ENCODE measurements at places on chromosomes 3 and 15. TPM values are rescaled to one million over a fixed set of nuclear protein-coding genes. Genes with fewer than 3 reads are reported as not detected.

GRCh38 chr3:73401059-73401458 is 223.7 kb downstream of the PDZRN3 start:
- DNase-seq, result no peak

GRCh38 chr15:95763426-95763825 is 567.1 kb upstream of the NR2F2 start:
- DNase-seq, result no peak

The EPHB1 gene
- not detected for total RNA-seq

The DPP8 gene
- 34.8 TPM for total RNA-seq

The ALDH1L1 gene
- 28.7 TPM for total RNA-seq
